ENCODE measurements at places on chromosomes 12 and 14. TPM values are rescaled to one million over a fixed set of nuclear protein-coding genes. Genes with fewer than 3 reads are reported as not detected.

- DNase-seq, result no peak
Measured at GRCh38 chr12:38159092-38159551, 157.5 kb upstream of the ALG10B start.

DNA sequence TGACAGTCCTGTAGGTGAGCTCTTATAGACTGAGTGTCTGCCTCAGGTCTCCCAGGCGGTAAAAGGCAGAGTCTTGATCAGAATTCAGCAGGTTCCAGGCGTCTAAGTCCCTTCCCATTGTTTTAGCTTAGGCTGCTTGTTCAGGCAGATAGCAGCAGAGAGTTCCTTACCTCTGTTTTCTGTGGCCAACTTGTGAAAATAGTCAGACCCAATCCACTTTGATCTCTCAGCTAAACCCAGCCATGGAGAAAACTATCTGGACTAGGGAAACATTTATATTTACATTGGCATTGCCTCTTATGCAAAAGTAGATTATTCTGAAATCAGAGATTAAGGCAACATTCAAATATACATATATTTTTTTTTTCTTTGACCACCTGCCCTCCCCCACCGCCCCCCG is 21.4 kb downstream of the CCDC62 start:
- no peak for DNase-seq

DNA sequence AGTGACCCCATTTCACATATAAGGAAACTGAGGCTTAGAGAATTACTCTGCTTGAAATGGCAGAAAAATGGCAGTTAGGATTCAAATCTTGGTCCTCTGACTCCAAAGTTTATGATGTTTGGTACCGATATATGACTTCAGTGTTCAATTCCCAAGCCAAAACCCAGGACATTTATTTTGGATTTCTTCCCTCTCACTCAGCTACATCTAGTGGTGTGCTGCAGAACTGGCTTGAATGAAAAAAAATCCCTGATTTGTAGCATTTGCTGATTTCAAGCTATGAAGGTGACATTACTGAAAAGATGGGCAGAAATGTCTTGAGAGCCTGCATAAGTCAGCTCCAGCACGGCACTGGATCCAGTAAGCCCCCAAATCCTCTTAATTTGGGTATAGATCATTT is 106.4 kb downstream of the EFCAB11 start:
- no peak for DNase-seq

- DNase-seq, result no peak
Measured at GRCh38 chr12:74689071-74689655, 151.5 kb downstream of the ATXN7L3B start.

DNA sequence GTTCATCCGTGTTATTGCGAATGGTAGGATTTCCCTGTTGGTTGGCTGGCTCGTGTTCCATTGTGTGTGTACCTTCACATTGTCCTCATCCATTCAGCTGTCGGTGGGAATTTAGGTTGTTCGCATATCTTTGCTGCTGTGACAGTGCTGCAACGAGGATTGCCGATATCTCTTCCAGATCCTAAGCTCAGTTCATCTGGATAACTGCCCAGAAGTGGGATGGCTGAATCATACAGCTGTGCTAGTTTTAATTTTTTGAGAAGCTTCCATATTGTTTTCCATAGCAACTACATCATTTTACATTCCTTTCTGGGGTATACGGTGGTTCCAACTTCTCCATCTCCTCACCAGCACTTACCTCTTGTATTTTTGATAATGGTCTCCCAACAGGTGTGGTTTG is 292.8 kb upstream of the SFSWAP start:
- DNase-seq, result no peak

- peak; percentile 73 for DNase-seq
Measured at GRCh38 chr14:65224799-65225198, 122.5 kb upstream of the MAX start.

- DNase-seq, result no peak
Measured at GRCh38 chr12:128609861-128610260, 213.9 kb downstream of the SLC15A4 start.

- no peak for DNase-seq
Measured at GRCh38 chr12:102961466-102961855, 4.0 kb downstream of the ASCL1 start.

DNA sequence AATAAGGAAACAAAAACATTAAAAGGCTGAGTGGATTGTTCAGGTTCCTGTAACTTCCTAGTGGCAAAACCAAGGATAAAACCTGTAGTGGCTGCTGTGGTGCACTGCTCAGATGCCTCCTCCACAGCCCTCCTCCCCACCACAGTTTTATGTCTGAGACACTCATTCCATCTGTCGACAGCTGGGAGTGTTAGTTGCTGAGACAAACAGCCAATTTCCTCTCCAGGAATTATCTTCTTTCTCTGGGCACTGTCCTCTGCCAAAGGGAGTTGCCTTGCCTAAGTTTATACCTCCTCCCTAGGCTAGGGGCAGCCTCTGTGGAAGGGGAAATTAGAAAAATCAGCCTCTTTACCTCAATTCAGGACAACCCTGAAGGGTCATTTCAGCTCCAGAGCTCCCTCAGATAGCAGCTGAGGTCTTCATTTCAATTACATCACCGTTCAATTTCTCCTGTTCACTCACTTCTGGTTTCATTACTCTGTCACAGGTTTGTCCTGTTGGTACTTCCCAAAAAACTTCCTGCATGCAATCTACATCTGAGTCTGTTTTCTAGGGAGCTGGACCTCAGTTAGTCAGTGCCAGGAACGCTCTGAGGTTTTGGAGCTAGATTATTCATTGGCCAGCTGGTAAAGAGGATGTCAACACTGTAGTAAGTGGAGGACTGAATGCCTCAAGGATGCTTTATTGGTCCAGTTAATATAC is 74.9 kb upstream of the ATP2B1 start:
- DNase-seq, result peak; percentile 44

GRCh38 chr12:55929306-55929791 is 1.6 kb upstream of the DGKA start:
- DNase-seq, result no peak

- no peak for DNase-seq
Measured at GRCh38 chr14:96486705-96487104, 15.5 kb upstream of the PAPOLA start.

- no peak for DNase-seq
Measured at GRCh38 chr14:44712024-44712815, 205.1 kb upstream of the FSCB start.

DNA sequence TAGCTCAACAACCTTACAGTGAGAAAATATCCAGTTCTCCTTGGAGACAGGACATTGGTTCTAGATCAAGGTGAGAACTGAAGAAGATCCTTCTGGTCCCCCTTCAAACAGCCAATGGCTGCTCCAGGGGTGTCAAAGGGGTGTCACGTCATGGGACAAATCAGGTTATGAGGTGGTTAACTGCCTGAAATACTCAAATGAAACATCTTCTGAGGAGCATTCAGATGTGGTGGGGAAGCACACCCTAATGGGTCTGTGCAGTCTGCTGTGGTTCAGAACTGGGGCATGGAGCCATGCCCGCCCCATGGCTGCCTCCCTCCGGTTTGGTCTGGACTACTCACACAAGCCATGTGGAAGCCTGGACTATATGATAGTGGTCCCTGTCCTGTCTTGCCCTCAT is 52.4 kb upstream of the PARP11 start:
- DNase-seq, result no peak

DNA sequence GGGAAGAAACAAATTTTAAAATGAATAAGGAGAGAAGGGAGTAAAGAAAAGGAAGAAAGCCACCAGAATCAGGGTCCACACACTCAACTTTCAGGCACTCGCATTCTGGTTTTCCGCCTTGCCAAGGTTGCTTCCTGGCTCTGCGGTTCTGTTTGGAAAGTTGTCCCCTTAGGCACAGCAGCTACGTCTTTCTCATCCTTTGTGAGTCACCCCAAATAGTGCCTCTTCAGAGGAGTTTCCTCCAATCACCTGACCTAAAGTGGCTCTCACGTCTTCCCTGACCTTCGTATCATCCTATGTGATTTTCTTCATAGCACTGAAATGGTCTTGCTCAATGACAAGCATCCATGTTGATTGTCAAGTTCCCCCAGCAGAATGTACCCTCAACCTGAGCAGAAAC is 99.5 kb upstream of the TMCC3 start:
- no peak for DNase-seq

- no peak for DNase-seq
Measured at GRCh38 chr12:8453021-8453513, 2.7 kb upstream of the CLEC6A start.

DNA sequence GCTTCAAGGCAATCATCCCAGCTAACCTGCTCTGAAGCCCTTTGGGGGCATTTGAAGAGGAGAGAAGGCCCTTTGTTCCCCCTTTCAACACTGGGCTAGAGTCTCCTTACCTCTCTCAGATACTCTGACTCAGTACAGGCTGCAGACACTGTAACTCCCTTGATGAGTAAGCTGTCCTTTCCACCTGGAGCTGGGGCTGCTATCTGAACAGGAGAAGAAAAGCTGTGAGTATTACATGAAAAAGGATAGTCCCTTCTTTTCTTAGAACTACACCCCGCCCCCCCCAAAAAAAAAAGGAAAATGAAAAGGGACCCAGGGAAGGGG is 186.6 kb upstream of the PLEKHG7 start:
- DNase-seq, result no peak

DNA sequence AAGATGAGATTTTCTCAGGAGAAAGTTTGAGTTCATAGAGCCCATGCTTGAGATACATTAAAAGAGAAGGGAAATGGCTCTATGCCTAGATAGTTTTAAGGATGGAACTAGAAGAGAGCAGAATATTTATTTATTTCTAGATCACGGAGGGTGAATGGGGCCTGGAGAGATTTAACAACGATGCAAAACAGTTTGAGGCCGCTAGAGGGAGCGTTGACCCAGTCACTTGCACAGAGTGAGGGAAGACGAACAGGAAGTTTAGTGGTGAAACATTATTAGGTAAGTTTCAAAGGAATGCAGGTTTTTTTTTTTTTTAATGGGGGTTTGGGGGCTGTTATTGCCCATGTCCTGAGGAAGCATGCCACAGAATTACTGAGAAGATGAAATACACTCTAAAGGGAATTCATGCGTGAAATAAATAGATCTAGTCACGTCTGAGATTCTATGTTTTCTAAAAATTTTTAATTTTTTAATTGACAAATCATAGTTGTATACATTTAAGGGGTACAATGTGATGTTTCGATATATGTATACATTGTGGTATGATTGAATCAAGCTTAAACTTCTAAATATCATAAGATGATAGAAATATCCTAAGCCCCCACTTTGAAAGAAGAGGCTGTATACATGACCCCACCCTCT is 14.8 kb upstream of the PPP1R1A start:
- DNase-seq, result peak; percentile 54

- no peak for DNase-seq
Measured at GRCh38 chr14:99807413-99808153, 14.4 kb downstream of the EML1 start.

GRCh38 chr12:116759783-116760621 is 21.9 kb downstream of the RNFT2 start:
- no peak for DNase-seq

GRCh38 chr12:124655048-124655697 is 87.8 kb upstream of the NCOR2 start:
- peak; percentile 72 for DNase-seq

DNA sequence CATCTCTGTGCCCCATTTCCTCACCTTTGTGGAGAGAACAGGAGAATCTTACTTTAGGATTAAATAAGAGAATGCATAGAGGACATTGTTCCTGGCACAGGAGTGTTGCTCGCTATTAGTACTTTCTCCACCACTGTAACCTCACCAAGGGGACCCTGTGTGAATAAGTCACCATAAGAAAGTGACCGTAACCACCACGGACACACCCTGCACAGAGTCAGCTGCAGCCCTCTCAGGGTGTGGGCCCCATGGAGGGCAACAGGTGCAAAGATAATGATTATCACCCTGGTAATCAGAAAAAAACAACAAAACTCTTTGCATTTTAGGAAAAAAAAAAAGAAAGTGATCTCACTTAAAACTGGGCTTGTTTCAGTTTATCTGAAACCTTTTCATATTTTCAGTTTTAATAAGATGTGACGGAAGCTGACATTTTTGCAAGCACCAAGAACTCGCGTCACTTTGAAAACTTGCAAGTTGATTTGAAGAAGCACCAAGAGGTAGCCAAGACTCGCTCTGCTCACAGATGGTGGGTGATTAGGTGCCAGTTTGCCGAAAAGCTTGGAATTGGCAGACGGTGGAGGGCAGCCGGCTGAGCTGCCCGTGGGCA is 87.0 kb upstream of the VRK1 start:
- no peak for DNase-seq

The TAS2R31 gene
- total RNA-seq, result 8.3 TPM

The KRT4 gene
- not detected for total RNA-seq

The KRT8 gene
- 2.5 TPM for total RNA-seq

The KERA gene
- total RNA-seq, result not detected

The GOLGA5 gene
- 22.5 TPM for total RNA-seq

The RILPL1 gene
- total RNA-seq, result 32.6 TPM

The KRT74 gene
- not detected for total RNA-seq

The SRRM4 gene
- 39.2 TPM for total RNA-seq

The STAC3 gene
- 2.7 TPM for total RNA-seq

The KIF26A gene
- total RNA-seq, result 2.6 TPM

The HOXC9 gene
- not detected for total RNA-seq

The RDH5 gene
- 12.7 TPM for total RNA-seq

The ANKS1B gene
- total RNA-seq, result 376 TPM

Measured in dorsolateral prefrontal cortex (tissue), 122 donors.